ENCODE measurements at places on chromosomes 16 and 17.
A peak's percentile ranks its signal among the peaks of the same experiment; 100 is the strongest.

- peak; percentile 80 for DNase-seq
These were observed 604 bp downstream of the HS3ST3B1 start for GRCh38 chr17:14301279-14302090.

GRCh38 chr17:68204736-68205135 lies 43.1 kb upstream of the AMZ2 start:
- no peak for DNase-seq

DNA sequence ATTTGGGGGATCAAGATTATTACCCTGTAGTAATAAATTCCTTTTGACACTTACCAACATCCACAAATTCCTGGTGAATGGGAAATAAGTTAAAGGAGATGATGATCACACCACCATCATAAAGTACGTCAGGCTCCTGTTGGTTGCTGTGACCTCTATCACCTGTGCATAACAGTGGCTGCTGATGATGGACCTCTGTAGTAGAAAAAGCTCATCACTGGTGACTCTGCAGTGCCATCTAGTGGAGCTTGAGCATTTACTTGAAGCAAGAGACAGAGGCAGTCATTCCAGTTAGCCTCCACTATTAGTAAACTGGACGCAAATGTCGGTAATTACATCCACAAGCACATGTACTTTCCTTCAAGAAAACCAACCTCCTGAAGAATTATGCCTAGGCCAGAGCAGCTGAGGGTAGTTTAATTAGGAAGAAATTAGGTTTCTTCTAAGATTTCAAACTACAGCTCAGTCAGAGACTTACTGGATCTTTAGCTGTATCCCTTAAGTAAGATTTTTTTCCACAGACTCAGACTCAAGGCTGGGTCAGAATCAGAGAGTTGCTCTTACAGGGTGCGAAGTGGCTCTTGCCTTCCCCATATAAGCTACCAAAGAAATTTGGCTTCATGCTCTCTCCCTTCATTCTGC lies 39.3 kb downstream of the CYB561 start:
- peak; percentile 75 for DNase-seq

DNA sequence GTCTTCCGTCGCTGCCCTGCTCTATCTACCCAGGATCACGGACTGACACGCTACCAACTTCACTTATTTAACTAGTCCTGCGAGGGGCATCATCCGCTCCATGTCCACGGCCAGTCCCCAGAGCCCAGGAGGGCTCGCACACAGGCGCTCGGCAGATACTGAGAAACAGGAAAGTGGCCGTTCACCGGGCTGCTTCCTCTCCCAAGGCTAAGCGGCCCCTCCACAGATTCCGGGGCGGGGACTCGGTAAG lies 388 bp downstream of the OXLD1 start:
- no peak for DNase-seq

DNA sequence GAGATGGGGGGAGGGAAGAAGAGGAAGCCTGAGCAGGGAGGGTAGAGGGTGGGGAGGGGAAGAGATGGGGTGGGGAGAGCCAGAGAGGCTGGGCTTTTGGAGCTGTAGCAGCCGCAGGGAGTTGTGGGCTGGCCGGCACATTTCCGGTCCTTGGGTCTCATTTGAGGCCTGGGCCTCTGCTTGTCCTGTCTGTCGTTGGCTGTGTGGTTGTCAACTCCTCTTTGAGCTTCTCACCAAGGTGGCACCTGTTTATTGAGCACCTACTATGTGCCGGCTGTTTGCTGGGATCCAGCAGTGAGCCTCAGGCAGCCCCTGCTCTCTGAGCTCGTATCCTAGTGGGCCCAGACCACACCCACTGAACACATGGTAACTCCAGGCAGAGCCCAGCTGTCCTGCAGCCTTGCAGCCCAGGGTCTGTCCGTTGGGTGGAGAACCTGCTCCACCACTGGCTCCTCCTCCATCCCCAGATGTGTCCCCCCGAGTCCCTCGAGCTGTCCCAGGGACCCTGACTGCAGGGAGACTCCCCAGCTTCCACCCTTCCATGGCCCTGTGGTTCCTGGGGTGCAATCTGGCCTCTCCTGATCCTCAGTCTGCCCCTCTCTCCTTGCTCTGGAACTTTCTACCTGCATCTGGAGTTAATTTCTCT lies 164.9 kb downstream of the IRF8 start:
- DNase-seq = no peak

DNA sequence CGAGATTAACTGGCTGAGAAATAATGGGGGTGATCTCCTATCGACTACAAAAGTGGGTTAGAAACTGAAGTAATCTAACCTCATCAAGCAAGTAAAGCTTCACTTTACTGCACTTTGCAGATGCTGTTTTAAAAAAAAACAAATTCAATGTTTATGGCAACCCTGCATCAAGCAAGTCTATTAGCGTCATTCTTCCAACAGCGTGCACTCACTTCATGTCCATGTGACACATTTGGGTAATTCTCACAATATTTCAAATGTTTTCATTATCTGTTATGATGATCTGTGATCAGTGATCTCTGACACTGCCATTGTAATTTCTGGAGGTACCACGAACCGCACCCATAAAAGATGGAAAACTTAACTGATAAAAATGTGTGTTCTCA lies 70.8 kb downstream of the KANSL1 start:
- DNase-seq = no peak

- DNase-seq = no peak
These were observed 492.2 kb downstream of the KCNJ2 start for GRCh38 chr17:70661342-70662222.

GRCh38 chr16:7113949-7114348 lies 218.7 kb upstream of the RBFOX1 start:
- no peak for DNase-seq

GRCh38 chr17:36182176-36183000 lies 6.0 kb upstream of the TBC1D3B start:
- peak; percentile 52 for DNase-seq

DNA sequence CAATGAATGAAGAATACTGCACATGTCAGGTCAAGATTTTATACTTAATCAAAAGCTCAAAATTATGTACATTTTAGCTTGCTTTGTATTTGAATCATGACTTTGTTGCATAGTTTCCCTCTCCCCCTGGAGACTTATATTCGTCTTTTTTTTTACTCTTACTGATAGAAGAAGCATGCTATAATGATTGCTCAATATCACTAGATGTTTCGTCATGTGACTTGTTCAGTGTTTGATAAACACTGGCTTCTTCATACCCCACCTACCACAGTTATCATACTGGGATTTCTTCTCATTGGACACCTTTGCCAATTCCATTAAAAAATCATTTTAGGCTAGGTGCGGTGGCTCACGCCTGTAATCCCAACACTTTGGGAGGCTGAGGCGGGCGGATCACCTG lies 148.7 kb downstream of the FTO start:
- DNase-seq = no peak

- no peak for DNase-seq
These were observed 80.9 kb upstream of the TEKT1 start for GRCh38 chr17:6912110-6913051.

GRCh38 chr16:57092786-57093411 lies 516 bp downstream of the CPNE2 start:
- DNase-seq = peak; percentile 48

Measured in stimulated activated effector memory CD8-positive, alpha-beta T cell treated with anti-CD3 and anti-CD28 coated beads, Interleukin-12 subunit alpha, Interleukin-12 subunit beta, amount 100 ng/mL, for 72 hours (primary cell).